NCI-H146 (cell line): ENCODE measurements at places on chromosomes 12 and 14.

DNA sequence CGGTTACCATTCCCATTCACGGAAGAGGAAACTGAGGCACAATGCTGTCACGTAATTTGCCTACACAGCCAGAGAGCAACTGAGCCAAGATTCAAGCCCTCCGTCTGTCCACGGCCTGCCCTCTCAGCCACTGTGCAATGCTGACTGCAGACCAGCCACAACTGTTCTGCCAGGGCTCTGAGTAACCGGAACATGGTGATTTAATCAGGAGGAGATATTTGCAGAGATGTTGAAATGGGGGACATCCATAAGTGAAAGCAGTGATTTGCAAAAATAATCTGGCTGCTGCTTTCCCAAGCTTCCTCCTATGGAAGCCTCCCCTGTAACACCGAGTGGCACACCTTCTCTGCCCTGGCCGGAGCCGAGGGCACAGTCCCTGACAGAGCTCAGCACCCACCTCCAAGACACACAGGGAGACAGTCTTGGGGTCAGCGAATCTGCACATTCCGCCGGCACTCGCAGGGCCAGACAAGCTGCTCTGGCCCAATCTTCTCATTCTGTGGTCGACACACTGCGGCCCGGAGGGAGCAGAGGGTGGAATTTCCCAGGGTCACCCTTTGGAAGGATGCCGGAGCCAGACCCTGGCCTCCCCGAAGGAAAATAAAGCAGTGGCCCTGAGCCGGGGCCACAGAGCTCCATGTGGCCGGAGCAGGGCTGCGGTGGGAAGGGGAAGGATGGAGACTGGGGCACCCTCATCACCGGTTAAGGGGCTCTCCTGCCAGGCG is 158.2 kb upstream of the DIO3 start:
- DNase-seq, result no peak

- DNase-seq, result no peak
Observed at GRCh38 chr12:12818701-12819100, 5.6 kb downstream of the DDX47 start.

- no peak for DNase-seq
Observed at GRCh38 chr12:116759783-116760621, 21.9 kb downstream of the RNFT2 start.

- DNase-seq, result peak; percentile 5
Observed at GRCh38 chr14:37709419-37710195, 114.2 kb downstream of the TTC6 start.

GRCh38 chr14:32578181-32578580 is 249.1 kb downstream of the AKAP6 start:
- no peak for DNase-seq

- DNase-seq, result peak; percentile 34
Observed at GRCh38 chr12:12784911-12785814, at the start of gene APOLD1. Gene APOLD1, plus strand, starts transcription at chr12:12785659. Its CDS starts 33 bp downstream, at chr12:12785692.

- no peak for DNase-seq
Observed at GRCh38 chr12:52271158-52271557, 3.3 kb upstream of the KRT86 start.

GRCh38 chr14:57834961-57835360 is 30.9 kb downstream of the SLC35F4 start:
- DNase-seq, result no peak

DNA sequence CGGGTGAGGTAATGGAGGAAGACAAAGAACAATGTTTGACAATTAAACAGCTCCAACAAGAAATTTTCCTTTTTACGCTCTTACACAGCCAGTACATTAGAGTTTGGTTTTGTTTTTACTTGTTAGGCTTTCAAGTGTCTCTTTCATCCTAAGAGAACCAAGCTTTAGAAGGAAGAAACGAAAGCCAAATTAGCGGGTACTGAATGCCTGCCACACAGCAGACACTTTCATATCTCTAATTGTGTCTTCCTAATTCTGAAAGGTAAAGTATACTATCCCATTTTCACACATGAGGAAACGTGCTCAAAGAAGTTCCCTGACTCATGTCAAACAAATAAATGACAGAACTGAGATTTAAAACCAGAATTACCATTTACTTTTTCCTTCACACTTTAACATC is 65.0 kb downstream of the CDK17 start:
- no peak for DNase-seq

GRCh38 chr14:48738186-48738925 is 847.8 kb downstream of the RPS29 start:
- DNase-seq, result no peak

DNA sequence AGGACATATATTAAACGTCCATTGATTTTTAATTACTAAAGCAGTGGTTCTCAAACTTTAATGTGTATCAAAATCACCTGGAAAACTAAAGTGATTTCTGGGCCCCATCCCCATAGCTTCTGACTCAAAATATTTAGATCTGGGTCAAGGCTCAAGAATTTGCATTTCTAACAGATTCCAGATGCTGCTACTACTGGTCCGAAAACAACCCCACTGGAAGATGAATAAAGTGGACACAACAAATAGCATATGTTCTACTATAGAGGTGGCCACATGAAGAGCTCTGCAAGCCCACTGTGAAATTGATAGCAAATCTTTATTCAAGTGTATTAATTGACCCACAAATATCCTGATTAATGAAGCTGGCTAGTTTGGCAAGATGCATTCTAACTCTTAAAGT is 69.4 kb downstream of the SPATA7 start:
- DNase-seq, result no peak

DNA sequence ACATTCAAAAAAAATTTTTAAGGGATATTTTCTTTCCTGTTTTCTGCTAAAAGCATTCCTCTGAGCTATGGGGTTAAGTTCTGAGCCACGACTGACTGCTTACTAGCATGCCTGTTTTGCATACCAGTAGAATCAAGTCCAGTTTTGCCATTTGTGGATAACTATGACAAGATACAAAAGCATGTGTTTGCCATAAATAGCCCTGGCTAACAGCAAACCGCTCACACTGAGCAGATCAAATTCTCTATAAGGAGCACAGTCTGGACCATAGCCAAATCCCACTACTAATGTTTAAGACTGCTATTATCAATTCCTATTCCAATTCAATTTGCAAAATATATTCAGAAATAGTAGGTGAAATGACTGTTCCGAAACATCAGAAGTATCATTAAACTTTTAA is 3.2 kb downstream of the CFL2 start:
- DNase-seq, result no peak

DNA sequence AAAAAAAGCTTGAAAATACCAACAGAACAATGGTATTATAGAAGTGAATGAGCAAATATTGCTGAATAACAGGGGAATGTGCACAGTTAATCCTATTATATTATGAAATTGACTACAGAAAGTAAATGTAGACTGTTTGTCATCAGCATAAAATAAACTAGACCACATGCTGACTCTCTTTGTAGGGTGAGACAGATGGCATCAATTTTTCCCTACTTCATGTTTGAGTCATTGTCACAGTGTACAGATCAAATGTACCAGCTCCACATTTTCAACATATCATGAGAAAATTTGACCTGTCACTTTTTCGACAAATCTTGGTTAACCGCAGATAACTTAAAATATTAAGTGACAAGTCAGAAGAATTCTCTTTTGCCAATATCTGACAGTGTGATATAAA is 421.0 kb downstream of the RPL10L start:
- DNase-seq, result peak; percentile 45

DNA sequence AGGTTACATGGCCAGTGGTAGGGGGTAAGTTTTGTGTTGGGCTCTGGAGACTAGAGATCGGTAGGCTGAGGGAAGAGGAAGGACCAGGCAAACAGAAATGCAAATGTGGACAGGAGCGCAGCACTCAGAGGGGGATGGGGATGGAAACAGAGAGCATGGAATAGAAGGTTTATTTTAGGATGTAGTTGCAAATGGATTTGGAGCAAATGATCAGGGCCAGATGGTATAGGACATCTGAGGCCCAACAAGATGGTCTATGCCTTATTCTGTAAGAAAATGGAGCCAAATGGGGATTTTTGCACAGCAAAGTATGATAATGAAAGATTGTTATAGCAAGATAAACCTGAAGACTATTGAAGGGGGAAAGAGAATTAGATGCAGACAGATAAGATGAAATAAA is 102.5 kb upstream of the PTPRB start:
- no peak for DNase-seq

GRCh38 chr12:78249578-78249977 is 418.9 kb downstream of the NAV3 start:
- DNase-seq, result no peak

DNA sequence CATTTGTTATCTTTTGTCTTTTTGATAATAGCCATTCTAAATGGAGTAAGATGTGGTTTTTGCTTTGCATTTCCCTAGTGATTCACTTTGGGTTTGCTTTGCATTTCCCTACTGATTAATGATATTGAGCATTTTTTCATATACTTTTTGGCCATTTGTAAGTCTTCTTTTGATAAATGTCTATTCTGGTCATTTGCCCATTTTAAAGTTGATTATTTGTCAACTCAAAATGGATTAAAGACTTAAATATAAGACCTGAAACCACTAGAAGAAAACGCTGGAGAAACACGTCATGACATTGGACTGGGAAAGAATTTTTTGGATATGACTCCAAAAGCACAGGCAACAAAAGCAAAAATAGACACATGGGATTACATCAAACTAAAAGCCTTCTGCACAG is 148.0 kb downstream of the APAF1 start:
- no peak for DNase-seq

- no peak for DNase-seq
Observed at GRCh38 chr12:93135286-93136239, 206.5 kb upstream of the EEA1 start.

DNA sequence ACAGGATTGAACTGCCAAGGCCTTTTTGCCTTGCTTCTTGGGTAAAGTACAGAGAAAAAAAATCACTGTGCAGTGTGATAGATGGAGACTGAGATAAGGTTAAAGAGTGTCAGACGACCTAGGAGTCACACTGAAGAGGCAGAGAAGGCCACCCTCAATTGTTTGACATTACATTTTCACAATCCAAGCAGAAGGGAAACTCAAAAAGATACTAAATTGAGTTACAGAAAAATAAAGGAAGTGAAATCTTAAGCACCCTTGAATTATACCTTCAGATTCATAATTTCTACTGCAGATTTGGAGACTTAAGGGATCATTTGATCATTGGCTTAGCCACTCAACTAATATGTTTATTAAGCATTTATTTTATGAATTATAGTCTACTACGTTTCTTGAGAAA is 97.1 kb downstream of the MYF5 start:
- no peak for DNase-seq

DNA sequence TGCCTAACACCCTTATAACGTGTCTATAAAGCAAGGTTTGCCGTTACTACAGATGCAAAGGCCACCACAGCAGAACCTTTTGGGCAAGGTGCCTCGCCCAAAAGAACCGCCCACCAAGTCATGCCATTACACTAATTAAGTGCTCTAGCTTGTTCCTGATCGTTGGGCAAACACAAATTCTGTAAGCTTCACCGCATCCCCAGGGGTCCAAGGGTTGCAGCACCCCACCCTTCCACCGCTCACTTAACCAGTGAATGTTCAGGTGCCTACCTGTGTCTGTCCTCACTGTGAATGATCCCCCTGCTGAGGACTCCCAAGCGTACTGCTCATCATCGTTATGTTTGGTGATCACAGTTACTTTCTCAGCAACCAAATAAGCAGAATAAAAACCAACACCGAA is 1.4 kb downstream of the HSP90AA1 start:
- DNase-seq, result peak; percentile 13

DNA sequence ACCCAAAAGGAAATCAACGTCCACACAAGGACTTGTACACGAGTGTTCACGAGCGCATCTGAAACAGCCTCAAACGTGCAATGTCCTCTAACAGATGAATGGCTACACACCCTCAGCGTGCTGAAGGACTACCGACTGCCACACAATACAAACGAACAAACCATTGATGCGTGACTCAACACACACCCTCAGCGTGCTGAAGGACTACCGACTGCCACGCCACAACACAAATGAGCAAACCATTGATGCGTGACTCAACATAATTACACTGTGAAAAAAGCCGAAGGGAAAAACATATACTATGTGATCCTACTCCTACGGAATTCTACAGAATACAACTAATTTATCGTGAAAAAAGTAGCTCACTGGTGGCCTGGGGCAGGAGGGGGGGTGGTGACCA is 25.1 kb upstream of the BTBD6 start:
- DNase-seq, result no peak

GRCh38 chr12:106573239-106573638 is 9.6 kb upstream of the RFX4 start:
- no peak for DNase-seq

DNA sequence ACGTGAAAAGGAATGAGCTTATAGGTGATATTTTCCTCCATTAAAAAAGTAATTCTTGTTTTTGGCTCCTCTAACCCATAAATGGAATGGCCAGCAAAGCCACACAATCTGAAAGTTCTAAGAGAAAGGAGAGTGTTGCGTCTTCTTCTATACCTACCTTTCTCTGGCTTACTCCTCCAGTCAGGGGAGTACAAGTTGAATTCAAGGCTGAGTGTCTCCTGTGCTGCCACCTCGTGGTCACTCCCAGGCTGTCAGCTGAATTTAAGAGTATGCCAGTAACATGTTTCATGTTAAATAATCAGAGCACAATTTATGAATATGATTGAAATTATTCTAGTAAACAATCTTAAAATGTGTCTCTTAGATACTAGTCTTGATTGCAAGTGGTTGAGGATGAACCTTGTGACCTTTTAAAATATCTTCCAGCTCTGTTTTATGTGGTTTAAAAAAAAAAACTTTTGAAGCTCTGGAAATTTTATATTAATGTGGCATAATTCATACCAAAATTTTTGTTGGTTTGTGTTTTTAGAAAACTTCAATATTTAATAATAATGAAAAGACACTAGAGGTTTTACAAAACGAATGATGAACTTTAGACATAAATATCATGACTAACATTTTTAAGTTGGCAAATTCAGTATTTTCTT is 31.7 kb downstream of the PTHLH start:
- peak; percentile 58 for DNase-seq

DNA sequence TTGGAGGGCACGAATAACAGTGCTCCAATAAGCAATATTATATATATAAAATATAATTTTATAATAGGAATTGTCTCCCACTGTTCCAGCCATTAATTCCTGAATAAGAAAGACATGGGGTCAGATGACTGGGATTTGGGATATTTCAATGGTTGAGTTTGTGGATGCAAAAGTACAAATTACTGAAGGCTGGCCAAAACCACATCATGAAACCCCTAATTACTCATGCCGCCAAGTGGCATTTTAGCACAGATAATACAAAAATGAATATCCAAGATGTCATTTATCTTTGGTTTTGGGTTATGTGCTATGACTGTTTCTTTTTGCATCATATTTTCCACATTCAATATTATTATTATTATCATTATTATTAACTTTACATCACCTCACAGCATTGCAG is 261.4 kb upstream of the TBX3 start:
- DNase-seq, result no peak

- no peak for DNase-seq
Observed at GRCh38 chr14:63565448-63565847, 22.3 kb upstream of the PPP2R5E start.

GRCh38 chr14:76282581-76282980 is 93.4 kb upstream of the ESRRB start:
- DNase-seq, result no peak

- no peak for DNase-seq
Observed at GRCh38 chr12:8549381-8549780, 8.7 kb upstream of the CLEC4E start.
